ENCODE measurements at places on chromosomes 5 and 9.

- DNase-seq, result no peak
Observed at GRCh38 chr9:5851445-5851844, 18.5 kb upstream of the ERMP1 start.

- DNase-seq, result no peak
Observed at GRCh38 chr5:95352691-95353090, 38.5 kb upstream of the FAM81B start.

- DNase-seq, result no peak
Observed at GRCh38 chr5:112649882-112650281, 87.8 kb upstream of the APC start.

DNA sequence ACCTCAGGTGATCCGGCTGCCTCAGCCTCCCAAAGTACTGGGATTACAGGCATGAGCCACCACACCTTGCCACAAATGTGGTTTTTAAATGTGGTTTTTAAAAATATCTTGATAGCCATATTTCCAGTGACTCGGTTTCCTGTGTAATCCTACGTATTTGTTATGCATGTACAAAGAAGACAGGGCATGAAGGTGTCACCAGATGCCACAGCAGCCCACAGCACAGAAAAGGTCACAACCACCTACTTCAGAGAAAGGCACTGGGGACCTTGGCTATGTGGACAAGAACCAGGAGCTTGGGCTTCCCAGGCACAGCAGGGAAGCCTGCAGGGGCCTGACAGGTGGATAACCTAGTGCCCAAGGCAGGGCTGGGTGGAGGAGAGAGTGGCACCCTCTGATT is 38.0 kb downstream of the C9orf50 start:
- no peak for DNase-seq

DNA sequence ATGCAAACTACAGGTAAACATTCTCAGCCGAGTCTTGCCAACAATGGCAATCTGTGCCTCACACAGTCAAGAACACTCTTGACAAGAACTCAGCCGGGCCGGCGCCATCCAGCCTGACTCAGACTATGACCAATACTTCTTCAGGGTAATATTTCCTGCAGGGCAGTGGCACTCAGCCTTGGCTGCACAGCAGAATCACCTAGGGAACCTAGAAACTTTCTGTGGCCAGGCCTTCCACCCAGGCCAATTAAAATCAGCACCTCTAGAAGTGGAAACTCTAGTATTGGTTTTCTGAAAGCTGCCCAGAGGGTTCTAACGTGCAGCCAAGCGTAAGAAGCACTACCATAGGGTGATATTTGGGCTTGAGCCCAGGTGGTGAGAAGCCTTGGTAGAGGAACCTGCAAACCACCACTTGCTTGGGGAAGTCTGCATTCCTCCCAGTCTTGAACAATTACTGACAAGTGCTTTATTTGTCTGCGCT is 120.6 kb downstream of the TTLL11 start:
- DNase-seq, result no peak

- DNase-seq, result no peak
Observed at GRCh38 chr9:132387133-132387532, 19.5 kb downstream of the TTF1 start.

- DNase-seq, result no peak
Observed at GRCh38 chr5:81353189-81353588, 40.7 kb downstream of the ACOT12 start.

DNA sequence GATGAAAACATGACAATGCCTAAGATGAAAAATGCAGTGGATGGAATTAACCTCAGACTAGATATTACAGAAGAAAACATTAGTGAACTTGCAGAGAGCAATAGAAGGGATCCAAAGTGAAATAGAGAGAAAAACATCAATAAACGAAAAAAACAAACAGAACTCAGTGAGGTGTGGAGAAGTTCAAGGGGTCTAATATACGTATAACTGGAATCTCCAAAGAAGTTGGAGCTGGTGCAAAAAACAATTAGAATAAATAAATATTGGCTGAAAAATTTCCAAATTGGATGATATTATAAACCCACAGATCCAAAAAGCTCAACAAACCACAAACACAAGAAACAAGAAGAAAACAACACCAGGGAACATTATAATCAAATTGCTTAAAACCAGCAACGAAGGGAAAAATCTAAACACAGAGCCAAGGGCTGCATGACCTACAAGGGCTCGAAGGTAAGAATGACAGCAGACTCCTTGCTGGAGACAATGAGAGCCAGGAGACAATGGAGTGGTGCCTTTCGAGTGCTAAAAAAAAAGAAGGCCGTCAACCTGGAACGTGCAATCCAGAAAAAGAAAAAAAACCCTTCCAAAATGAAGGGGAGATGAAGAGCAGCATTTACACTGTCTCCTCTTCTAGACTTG is 11.8 kb downstream of the FAM163B start:
- DNase-seq, result no peak

GRCh38 chr5:174552428-174552827 is 172.0 kb upstream of the MSX2 start:
- no peak for DNase-seq

Measured in tongue (tissue), 3 donors.